AG10803 (cell line): ENCODE measurements at places on chromosomes 3 and 15.

- DNase-seq = peak; percentile 39
These were observed 40.1 kb upstream of the EPHB1 start for GRCh38 chr3:134754768-134755559.

- no peak for DNase-seq
These were observed 268.0 kb upstream of the ARHGEF26 start for GRCh38 chr3:153853163-153853562.

DNA sequence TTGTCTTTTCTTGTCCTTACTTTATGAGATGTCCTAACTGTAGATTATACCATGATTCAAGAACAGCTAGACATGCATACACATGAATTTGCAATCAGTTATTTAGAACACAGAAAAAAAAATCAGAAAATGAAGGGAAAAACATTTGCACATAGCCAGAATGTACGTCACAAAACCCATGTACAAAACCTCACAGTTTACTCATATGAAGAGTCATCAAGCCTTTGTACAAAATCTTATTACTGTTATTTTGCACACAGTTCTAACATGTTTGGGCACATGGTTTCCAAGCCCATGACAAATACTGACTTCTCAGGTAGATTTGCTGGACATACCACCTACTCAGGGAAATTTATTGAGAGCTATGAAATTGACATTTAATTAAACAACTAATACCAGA, 48.2 kb downstream of the MAP3K13 start:
- no peak for DNase-seq

DNA sequence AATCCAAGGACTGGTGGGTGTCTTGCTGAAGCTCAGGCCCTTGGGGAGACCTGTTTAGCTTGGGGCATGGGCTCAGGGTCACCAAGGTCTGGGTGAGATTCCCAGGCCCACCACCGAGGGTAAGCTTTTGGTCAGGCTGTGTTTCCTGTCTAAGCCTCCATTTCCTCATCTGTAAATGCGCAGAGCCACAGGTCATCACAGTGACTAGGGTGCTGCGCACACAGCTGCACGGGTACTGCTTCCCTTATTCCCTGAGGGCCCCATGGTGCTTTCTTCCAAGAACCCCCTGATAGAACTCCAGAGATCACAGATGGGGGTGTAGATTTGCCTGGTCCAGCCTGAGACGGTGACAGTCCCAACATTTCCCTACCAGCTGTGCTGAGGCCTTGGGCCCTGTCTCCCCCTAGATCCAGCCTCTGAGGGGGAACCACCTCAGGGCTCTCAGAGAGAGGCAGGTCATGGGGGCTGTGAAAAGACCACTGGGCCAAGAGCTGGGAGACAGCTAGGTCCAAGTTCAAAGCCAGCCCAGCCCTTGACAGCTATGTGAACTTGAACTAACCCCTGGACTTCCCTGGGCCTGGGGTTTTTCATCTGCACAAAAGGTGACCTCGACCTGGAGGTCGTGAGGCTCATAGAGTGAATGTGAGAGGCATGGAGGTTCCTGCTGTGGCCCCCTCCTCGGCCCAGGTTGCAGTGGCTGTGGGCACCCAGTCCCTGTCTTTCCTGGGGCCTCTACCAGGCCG, 60.7 kb downstream of the SEMA3G start:
- DNase-seq = no peak

DNA sequence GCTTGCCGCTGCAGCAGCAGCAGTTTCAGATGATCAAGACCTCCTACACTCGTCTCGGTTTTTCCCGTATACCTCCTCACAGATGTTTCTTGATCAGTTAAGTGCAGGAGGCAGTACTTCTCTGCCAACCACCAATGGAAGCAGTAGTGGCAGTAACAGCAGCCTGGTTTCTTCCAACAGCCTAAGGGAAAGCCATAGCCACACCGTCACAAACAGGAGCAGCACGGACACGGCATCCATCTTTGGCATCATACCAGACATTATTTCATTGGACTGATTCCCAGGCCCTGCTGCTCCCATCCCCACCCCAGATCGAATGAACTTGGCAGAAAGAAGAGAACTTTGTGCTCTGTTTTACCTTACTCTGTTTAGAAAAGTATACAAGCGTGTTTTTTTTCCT, 17.6 kb downstream of the CALML4 start:
- peak; percentile 73 for DNase-seq

DNA sequence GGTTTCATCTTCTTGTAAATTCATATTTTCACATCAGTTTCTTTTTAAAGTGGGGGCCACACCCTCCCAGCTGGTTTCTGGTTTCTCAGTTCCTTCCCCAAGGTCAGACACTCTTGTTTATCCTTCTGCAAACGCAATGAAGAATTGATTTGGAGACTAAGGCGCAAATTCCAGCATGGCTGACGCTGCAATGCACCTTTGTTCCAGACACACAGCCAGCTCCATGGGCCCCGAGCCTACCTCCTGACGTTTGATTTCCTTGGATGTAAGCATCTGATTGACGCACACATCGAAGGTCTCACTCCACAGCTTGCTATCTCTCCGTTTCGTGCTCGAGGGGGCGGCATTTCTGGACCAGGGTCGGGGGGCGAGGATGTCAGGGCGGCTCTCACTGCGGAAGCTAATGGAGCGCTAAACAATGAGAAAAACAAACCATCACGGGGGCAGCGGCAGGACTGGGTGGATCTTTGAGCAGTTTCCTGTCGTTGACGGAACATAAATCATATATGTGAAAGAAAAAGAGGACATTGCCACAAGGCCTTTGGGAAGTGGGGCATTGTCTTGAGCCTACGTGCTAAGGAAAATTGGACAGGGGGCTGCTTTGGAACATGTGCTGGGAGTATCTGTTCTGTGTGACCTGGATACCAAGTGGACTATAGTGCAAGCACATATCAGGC, 46.9 kb downstream of the ARHGEF3 start:
- DNase-seq = no peak

DNA sequence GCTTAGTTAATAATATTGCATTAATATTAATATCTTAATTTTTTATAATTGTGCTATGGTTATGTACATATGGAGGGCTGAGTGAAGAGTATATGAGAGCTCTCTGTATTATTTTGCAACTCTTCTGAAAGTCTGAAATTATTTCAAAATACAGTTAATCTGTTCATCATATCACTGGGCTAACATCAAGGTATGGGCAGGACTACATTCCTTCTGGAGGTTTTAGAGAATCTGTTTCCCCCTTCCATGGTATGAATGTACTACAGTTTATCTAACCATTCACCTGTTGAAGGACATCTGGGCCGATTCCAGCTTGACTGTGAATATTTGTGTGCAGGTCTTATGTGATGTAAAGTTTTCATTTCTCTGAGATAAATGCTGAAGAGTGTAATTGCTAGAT, 5.1 kb downstream of the IL20RB start:
- no peak for DNase-seq

DNA sequence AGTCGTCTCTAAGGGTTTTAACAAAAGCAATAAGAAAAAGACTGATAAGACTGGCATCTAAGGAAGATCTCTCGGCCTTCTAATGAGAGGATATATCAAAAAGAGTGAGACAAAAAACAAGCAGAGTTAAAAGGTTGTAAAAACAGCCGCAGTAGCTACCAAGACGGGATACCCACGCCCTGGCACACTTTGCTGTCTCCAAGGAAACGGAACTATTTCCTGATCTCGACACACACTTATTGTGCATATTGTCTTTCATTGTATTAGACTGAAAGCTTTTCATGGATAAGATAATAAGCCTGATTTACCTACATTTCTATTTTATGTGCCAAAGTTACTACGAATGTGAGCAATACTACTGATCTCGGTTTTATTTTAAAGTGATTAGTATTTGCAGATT, 161.5 kb upstream of the MCTP2 start:
- no peak for DNase-seq

DNA sequence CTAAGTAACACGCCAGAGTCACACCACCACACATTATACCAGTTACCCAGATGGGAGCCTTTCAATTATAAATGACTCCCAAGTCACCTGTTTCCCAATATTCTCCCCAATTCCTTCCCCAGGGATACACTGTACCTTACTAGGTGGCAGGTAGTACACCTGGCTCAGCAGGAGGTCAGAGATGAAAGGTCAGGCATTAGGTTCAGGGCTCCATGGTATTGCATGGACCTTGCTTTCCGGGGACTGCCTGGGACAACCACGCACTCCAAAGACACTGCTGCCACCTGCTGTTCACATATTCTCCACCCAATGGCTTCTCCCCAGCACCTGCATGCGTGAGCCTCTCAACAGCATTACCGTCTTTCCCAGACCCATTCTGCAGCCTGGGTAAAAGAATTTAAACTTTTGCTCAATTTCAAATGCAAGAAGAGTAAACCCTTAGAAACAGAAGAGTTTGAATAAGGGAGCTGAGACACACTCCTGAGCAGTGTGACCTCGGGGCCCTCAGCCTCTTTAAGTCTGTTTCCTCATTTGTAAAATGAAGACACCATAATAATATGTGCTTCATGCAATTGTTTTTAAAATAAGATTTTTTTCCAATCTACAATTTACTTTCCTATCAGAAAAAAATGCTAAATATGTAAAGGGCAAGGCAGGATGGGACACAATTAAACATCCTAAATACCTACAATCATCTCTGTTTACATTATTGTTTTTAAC, 28.0 kb upstream of the LACTB start:
- DNase-seq = peak; percentile 73

- DNase-seq = no peak
These were observed 43.9 kb downstream of the TLE3 start for GRCh38 chr15:70053716-70054229.

DNA sequence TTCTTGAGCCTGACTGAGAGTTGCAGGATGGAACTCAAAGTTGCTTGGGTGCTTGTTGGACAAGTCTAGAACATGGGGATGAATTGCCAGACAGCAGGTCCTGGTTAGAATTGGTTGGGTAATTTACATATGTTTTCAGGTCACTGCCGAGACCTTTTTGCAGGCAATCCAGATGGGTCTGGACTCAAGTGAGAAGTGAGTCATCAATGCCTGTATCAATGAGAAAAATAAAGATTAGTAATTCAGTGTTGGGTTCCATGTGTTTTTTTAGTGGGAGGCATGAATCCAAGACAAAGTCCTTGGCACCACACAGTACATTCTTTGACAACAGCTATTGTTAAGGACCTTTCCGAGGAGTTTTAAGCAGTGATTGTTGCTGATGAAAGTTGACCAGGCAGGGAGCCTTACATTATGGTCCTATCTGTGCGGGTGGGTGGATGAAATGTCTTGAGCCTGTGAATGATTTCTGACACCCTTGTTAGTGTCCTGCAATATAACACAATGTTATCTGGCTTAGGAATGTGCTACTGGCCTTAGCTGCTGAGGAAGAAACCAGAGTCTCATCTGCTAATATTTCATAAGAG, 77.7 kb downstream of the CRYGS start:
- DNase-seq = no peak

DNA sequence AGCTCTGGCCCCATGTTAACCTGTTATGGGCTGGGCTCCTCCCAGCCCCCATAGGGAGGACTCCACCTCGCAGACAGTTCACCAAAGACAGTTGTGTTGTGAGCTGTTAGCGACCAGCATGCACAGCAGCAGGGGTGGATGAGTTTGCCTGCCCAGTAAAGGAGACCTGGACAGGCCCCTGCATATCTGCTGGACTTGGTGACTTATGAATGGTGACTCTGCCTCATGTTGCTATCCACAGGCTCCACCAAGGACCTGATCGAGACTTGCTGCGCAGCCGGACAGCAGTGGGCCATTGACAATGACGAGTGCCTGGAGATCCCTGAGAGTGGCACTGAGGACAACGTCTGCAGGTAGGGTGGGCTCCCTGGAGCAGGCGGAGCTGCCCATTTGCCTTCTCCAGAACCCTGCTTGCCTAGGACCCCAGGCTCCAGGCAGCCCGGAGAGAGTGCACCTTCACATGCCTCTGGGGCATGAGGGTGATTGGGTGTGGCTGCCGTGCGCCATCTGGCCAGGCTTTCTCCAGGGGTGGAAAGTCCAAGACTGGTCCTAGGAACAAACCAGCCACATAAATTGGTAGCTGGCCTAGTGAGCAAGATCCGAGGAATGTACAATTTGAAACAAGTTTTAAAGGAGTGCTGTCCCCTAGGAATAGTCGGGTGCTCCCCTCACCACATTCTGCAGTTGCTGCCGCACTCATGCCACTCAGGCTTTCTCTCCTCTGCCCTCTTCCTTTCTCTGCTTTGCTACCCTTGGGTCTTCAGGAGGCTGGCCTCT, 59.1 kb downstream of the FBLN2 start:
- DNase-seq = peak; percentile 38

DNA sequence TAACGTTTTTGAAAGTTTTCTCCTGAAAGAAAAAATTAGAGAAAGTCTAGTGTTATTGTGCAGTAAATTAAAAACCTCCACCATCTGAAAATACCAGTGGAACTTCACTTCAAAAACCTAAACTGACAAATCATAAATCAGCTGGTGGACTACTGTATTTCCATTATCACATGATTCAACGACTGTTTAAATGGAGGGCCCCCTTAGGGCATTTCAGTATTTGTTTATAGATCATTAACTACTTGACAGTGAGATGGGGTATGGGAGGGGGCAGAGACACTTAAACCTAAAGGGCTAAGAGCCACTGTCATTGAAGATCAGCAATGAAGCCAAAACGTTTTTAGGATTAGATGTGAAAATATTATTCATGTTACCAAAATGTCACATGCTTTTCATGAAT, 8.8 kb upstream of the C15orf61 start:
- no peak for DNase-seq

DNA sequence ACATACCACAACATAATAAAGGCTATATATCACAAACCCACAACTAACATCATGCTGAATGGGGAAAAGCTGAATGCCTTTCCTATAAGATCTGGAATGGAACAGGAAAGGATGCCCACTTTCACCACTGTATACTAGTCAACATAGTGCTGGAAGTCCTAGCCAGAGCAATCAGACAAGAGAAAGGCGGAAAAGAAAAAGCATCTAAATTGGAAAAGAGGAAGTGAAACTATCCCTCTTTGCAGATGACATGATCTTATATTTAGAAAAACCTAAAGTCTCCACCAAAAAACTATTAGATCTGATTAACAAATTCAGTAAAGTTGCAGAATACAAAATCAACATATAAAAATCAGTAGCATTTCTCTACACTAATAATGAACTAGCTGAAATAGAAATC, 14.6 kb upstream of the PIK3CA start:
- DNase-seq = no peak

DNA sequence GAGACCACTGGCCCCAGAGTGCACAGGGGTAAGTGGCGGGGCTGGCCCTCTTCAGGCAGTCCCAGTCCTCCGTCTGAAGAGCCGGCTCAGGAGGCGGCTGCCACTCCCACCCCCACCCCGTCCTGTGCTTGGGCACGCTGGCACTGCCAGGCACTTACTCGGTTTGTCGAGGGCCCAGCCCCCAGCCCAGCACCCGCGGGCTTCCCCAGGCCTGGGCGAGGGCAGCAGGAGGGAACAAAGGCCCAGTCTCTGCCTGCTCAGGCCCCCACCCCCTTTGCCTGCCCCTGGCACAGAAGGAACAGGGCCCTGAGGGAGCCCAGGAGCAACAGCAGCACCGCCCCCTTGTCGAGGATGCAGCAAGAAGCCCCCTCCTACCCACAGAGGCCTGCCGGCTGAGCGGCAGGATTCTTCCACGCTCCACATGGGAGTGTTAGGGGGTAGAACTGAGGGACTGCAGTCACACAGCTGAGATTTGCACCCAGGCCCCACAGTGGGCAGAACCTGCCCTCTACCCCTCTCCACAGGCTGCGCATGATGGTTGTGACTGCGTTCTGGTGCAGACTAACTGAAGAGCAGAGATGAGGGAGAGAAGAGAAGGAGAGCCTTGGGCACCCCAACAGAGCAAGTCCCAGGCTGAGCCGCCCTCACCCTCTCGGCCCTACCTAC, 8.9 kb downstream of the DUSP7 start:
- DNase-seq = no peak

- no peak for DNase-seq
These were observed 63.3 kb downstream of the ATP8B4 start for GRCh38 chr15:50055750-50056157.

- DNase-seq = peak; percentile 66
These were observed 1.1 kb downstream of the CNBP start for GRCh38 chr3:129182390-129183185.

- DNase-seq = peak; percentile 74
These were observed 171.9 kb downstream of the FMN1 start for GRCh38 chr15:33022629-33023028.
